ENCODE measurements at places on chromosomes 16 and 17.

DNA sequence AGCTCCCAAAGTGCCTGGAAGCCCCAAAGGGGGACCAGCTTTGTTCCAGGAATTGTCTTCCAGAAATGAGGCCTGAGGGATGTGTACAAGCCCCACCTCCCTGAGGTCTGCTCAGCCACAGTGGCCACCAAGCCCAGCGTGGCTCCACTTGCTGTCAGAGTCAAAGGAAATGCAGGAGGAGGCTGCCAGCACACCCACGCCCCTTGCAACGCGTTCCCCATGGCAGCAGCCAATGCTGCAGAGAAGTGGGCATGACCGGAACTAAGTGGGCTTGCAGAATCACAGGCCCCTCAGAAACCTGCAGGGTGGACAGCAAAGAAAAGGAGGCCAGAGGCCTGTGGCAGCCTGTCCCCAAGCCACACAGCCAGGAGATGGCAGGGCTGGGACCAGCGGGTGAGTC, 320.8 kb downstream of the FOXL1 start:
- no peak for DNase-seq

- DNase-seq, result no peak
Observed at GRCh38 chr16:4283939-4284338, 11.1 kb upstream of the TFAP4 start.

GRCh38 chr16:87729266-87729954, 36.4 kb downstream of the KLHDC4 start:
- DNase-seq, result no peak

- no peak for DNase-seq
Observed at GRCh38 chr17:14196377-14196997, 40.2 kb downstream of the CDRT15 start.

- no peak for DNase-seq
Observed at GRCh38 chr17:13419676-13420075, 182.1 kb downstream of the HS3ST3A1 start.

- DNase-seq, result no peak
Observed at GRCh38 chr17:5179003-5179402, 12.7 kb downstream of the ZNF594 start.

- DNase-seq, result no peak
Observed at GRCh38 chr16:88939245-88939971, 37.6 kb downstream of the CBFA2T3 start.

- no peak for DNase-seq
Observed at GRCh38 chr16:68113059-68113761, 28.0 kb downstream of the NFATC3 start.

DNA sequence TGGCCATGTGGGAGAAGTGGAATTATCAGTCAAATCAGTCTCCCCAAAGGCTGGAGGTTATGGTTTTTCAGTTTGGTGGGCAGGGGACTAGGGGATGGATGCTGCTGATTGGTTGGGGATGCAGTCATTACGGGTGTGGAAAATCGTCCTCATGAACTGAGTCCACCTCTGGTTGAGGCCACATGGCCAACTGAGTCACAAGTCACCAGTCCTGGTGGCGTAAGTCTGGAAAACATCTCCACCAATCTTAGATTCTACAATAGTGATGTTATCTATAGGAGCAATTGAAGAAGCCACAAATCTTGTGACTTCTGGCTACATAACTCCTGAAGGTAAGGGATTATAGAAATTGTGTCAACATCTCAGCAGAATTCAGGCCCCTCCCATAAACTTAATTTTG, 5.2 kb upstream of the RNF135 start:
- DNase-seq, result no peak

DNA sequence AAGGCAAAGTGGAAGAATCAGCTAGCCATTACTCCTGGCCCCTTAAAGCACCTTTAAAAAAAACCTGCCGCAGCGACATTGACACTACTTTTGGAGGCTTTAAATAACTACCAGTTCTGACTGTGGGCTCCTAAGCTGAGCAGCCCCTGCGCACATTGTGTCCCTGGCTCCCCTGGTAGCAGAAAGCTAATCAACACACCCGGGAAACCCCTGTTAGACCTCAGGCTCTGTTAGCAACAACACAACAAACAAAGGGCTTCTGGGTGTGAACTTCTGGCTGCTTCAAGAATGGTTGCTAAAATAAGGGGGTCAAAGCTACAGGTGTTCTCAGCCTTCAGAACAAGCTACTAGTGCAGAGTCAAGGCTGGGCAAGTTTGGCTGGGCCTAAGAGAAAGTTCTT, 83.6 kb downstream of the TMEM100 start:
- DNase-seq, result no peak

GRCh38 chr17:68127914-68128313, 92.4 kb downstream of the KPNA2 start:
- DNase-seq, result no peak

DNA sequence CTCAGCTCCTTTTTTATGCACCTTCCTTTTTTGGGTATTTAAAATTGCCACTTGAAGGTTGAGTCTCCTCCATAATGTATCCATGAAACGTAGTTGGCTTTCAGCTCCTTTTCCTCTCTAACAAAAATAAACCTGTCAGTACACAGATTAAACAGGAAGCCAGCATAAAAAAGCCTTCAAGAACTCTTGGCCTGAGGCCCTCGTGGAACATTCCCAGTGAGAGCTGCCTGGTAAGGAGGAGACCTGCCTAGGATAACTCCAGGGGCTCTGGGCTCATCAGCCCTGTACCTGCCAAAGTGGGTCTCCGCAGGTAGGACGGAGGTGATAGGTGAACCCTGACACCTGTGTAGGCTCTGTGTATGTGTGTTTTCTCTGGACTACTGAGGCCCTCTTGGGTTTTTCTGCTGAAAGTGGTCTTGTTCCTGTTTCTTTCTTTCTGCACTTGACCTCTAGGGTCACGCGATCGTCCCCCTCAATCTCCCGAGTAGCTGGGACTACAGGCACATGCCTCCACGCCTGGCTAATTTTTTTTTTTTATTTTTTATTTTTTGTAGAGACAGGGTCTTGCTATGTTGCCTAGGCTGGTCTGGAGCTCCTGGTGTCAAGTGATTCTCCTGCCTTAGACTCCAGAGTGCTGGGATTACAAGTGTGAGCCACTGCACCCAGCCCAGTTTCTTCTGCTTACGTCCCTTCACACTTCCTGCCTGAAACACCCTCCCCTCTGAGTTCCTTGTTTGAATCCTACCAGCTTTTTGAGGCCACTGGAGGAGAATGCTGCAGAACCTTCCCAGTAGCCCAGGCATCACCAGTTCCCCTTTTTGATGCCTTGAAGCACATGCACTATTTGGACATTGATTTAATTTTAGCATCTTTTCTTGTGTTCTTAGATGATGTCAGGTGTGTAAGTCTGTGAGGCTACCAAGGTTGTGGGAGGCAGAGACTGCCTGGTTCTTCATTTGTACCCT, 9.8 kb downstream of the PGS1 start:
- DNase-seq, result no peak

DNA sequence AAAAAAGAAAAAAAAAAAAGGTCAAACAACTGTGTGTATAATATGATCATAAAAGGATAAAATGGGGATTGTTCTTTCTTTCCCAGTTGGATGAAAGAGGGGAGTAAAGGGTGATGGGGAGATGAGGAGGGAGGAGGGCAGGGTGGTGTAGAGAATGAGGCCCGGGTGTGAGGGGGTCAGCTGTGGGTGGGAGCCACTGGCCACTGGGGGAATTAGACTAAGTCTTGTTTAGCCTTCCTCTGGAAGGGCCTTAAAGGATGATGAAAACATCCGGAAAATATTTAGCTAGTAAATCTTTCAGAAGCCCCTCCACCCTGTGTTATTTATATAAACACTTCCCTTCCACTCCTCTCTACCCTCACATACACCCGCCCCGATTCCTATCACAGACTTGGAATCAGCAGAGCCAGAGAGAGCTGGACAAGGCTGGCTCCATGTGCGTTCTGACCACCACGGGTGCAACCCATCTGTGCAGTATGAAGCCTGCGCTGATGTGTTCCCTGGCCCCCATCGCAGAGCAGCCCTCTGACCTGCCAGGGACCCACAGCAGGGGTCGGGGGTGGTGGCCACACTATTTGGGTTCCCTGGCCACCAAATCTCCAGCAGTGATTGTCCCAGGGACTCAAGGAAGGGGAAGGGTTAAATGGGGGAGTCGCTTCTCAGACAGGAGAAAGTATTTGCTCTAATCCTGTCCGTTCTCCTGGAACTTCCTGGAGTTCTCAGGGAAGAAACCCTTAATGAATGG, 72.7 kb downstream of the GAS7 start:
- DNase-seq, result no peak

All from lower leg skin (tissue), 4 donors.